Neural progenitor cell (in vitro differentiated cells): ENCODE measurements at places on chromosomes 7 and 10. TPM values are rescaled to one million over a fixed set of nuclear protein-coding genes. Genes with fewer than 3 reads are reported as not detected.

Gene ANKRD7
- not detected in 2 replicates for total RNA-seq

Gene SVOPL
- total RNA-seq = 0.06 and 0.09 TPM in 2 replicates

Gene PTPN20
- total RNA-seq = not detected in 2 replicates

Gene PNLIPRP1
- not detected in 2 replicates for total RNA-seq

Gene ASB15
- not detected in 2 replicates for total RNA-seq

Gene PPP1R3C
- total RNA-seq = 6.4 and 6.6 TPM in 2 replicates

Gene AKR1D1
- total RNA-seq = 0.28 TPM in 1 of 2 replicates, not detected in the other

- H3K4me3 ChIP-seq = no peak overlapping the region
- no peak overlapping the region for H3K27ac ChIP-seq
- H3K27me3 ChIP-seq = no peaks in the 10 kb centered on the region
These were observed 51.1 kb upstream of the GJD4 start for GRCh38 chr10:35554036-35554435.

- H3K4me3 ChIP-seq = no peak overlapping the region
- no peaks in the 10 kb centered on the region for H3K36me3 ChIP-seq
- DNase-seq = no peak
- no peaks in the 10 kb centered on the region for H3K27me3 ChIP-seq
- H3K27ac ChIP-seq = no peak overlapping the region
- H3K4me1 ChIP-seq = no peaks in the 10 kb centered on the region
These were observed 18.3 kb downstream of the TACR2 start for GRCh38 chr10:69398466-69398865.

- DNase-seq = no peak
- no peak overlapping the region for H3K4me3 ChIP-seq
- no peaks in the 10 kb centered on the region for H3K27me3 ChIP-seq
- H3K4me1 ChIP-seq = no peaks in the 10 kb centered on the region
- no peaks in the 10 kb centered on the region for H3K36me3 ChIP-seq
These were observed 19.1 kb upstream of the SLC13A1 start for GRCh38 chr7:123218866-123219265.

- no peak overlapping the region for H3K27ac ChIP-seq
- peaks cover 15% of the 10 kb centered on the region for H3K4me1 ChIP-seq
- H3K27me3 ChIP-seq = no peaks in the 10 kb centered on the region
- no peaks in the 10 kb centered on the region for H3K36me3 ChIP-seq
- no peak for DNase-seq
These were observed 30.6 kb downstream of the LHPP start for GRCh38 chr10:124492266-124492665.

GRCh38 chr7:107641676-107642075, 19.0 kb upstream of the SLC26A4 start:
- no peak overlapping the region for H3K27ac ChIP-seq
- H3K27me3 ChIP-seq = no peaks in the 10 kb centered on the region
- H3K4me3 ChIP-seq = no peak overlapping the region
- no peak for DNase-seq
- no peaks in the 10 kb centered on the region for H3K36me3 ChIP-seq
- no peaks in the 10 kb centered on the region for H3K4me1 ChIP-seq

DNA sequence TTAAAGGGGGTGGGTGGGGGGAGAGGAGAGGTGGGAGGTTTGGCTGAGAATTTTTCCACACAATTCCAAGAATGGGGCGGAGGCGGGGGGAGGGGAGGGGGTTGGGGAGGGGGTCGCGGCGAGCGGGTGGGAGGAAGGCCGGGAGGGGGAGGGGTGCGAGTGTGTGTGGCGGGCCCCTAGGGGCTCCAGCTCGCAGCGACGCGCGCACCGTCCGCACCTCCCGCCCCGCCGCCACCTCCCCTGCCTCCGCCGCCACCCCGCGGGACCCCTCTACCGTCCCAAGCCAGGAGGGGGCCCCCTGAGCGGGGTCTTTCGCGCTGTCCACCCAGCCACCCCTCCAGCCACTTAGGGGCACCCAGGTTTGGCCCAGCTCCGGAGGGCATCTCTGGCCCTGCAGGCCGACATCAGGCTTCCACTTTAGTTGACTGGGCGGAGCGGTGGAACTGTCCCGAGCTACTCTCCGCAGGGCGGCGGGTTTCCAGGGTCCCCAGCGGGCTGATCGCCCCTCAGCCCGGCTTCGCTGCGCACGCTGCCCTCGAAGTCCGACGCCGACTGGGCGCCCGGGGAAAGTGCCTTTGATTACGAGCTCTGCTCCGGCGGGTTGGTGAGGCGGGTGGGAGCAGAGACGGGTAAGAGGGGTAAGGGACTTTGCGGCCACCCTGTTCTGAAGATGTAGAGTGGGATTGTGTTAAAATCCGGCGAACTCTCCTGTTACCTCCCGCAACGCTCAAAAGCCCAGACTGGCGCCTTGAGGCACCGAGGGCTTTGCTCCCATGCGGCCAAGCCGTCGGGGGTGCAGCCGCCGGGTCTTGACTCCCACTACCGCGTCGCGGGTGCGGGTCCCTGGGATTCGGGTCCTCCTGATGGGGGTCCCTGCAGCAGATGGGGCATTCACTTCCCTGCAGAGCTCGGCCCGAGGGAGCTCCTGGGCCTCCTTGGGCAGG, 1.8 kb upstream of the VAX1 start:
- no peak overlapping the region for H3K27ac ChIP-seq
- DNase-seq = peak; percentile 59
- no peaks in the 10 kb centered on the region for H3K36me3 ChIP-seq
- H3K4me1 ChIP-seq = peaks cover 28% of the 10 kb centered on the region
- peak overlapping the region; percentile 34 for H3K4me3 ChIP-seq

GRCh38 chr10:124379609-124380193, 39.0 kb downstream of the OAT start:
- peaks cover 7% of the 10 kb centered on the region for H3K4me1 ChIP-seq
- no peak overlapping the region for H3K27ac ChIP-seq
- no peaks in the 10 kb centered on the region for H3K36me3 ChIP-seq
- no peak for DNase-seq
- no peak overlapping the region for H3K4me3 ChIP-seq

DNA sequence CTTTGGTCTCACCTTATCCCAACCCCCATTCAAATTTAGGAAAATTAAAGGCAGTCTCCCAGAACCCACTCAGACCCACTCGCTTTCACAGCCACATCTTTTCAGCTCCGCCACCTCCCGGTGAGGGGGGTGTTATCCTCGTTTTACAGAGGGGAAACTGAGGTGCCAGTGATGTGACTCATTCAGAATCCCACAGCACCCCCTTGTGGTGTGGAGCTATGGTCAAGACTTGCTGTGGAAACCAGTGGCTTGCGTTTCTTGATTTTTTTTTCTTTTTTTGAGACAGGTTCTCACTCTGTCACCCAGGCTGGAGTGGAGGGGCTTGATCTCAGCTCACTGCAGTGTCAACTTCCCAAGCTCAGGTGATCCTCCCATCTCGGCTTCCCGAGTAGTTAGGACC, 27.6 kb downstream of the SLC35G1 start:
- H3K4me1 ChIP-seq = no peaks in the 10 kb centered on the region
- no peaks in the 10 kb centered on the region for H3K36me3 ChIP-seq
- H3K4me3 ChIP-seq = no peak overlapping the region
- DNase-seq = peak; percentile 30
- H3K27me3 ChIP-seq = no peaks in the 10 kb centered on the region
- H3K27ac ChIP-seq = no peak overlapping the region

DNA sequence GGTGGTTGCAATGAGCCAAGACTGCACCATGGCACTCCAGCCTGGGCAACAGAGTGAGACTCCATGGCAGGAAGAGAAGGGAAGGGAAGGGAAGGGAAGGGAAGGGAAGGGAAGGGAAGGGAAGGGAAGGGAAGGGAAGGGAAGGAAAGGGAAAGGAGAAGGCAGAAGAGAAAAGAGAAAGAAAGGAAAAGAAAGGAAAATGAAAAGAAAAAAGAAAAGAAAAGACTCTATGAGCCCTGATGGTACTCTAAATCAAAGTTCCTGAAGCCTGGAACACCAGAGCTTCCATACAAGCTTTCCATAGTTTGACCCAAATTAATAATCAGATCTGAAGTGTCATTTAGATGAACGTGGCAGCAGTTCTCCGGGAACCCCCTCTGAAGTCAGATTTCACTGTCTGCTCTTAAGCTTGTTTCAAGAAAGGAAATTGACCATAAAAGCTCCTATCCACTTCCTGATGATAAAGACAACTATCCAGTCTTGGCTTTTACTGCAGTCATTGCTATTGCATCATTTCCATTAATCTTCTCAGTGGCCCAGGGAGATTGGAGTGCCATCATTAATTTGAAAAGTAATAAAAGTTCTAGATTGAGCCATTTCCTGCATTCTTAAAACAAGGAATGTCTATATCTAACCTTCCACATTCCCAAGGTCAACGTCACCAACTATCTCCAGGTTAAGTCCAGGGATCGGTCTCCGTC, 44.2 kb upstream of the FRMD4A start:
- H3K36me3 ChIP-seq = no peaks in the 10 kb centered on the region
- no peak overlapping the region for H3K27ac ChIP-seq
- no peak overlapping the region for H3K4me3 ChIP-seq

DNA sequence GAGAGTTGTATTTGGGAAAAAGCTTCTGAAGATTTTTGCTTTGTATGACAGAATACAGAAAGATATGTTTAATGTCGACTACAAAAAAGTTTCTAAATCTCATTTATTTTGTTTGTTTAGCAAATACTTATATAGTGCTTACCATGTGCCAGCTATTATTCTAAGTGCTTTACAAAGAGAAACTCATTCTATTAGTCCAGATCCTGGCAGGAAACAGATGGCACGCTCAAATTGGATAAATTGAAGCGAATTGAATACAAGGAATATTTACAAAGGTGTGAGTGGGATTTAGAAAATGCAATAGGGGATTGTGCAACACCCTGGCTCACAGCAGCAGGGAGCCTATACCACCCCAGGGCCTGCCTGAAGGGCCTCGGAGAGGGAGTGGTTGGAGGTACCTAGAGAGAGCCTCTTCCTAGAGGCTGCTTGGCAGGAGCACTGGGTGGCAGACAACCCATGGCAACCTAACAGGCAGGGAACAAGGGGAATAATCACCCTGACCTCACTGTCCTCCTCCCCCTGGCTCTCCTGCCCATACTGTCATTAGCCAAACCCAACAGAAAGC, 27.6 kb upstream of the FAM204A start:
- H3K36me3 ChIP-seq = peaks cover 6% of the 10 kb centered on the region
- H3K27ac ChIP-seq = no peak overlapping the region
- DNase-seq = no peak
- no peak overlapping the region for H3K4me3 ChIP-seq
- H3K4me1 ChIP-seq = no peaks in the 10 kb centered on the region

GRCh38 chr7:54981913-54982312, 36.9 kb upstream of the EGFR start:
- no peaks in the 10 kb centered on the region for H3K4me1 ChIP-seq
- no peak overlapping the region for H3K4me3 ChIP-seq
- H3K27ac ChIP-seq = no peak overlapping the region
- H3K27me3 ChIP-seq = no peaks in the 10 kb centered on the region
- no peaks in the 10 kb centered on the region for H3K36me3 ChIP-seq

GRCh38 chr10:127908106-127908958, 1.4 kb downstream of the PTPRE start:
- peaks cover 5% of the 10 kb centered on the region for H3K4me1 ChIP-seq
- H3K4me3 ChIP-seq = no peak overlapping the region
- H3K27ac ChIP-seq = no peak overlapping the region
- H3K27me3 ChIP-seq = peaks cover 52% of the 10 kb centered on the region
- DNase-seq = no peak

- no peaks in the 10 kb centered on the region for H3K36me3 ChIP-seq
- no peak for DNase-seq
- H3K4me1 ChIP-seq = no peaks in the 10 kb centered on the region
- no peak overlapping the region for H3K27ac ChIP-seq
- no peak overlapping the region for H3K4me3 ChIP-seq
These were observed 1014.7 kb upstream of the LRRN3 start for GRCh38 chr7:110076194-110076593.

GRCh38 chr10:35237766-35238512, 98.4 kb upstream of the CCNY start:
- H3K36me3 ChIP-seq = no peaks in the 10 kb centered on the region
- H3K4me1 ChIP-seq = peaks cover 6% of the 10 kb centered on the region
- no peaks in the 10 kb centered on the region for H3K27me3 ChIP-seq
- H3K27ac ChIP-seq = no peak overlapping the region

DNA sequence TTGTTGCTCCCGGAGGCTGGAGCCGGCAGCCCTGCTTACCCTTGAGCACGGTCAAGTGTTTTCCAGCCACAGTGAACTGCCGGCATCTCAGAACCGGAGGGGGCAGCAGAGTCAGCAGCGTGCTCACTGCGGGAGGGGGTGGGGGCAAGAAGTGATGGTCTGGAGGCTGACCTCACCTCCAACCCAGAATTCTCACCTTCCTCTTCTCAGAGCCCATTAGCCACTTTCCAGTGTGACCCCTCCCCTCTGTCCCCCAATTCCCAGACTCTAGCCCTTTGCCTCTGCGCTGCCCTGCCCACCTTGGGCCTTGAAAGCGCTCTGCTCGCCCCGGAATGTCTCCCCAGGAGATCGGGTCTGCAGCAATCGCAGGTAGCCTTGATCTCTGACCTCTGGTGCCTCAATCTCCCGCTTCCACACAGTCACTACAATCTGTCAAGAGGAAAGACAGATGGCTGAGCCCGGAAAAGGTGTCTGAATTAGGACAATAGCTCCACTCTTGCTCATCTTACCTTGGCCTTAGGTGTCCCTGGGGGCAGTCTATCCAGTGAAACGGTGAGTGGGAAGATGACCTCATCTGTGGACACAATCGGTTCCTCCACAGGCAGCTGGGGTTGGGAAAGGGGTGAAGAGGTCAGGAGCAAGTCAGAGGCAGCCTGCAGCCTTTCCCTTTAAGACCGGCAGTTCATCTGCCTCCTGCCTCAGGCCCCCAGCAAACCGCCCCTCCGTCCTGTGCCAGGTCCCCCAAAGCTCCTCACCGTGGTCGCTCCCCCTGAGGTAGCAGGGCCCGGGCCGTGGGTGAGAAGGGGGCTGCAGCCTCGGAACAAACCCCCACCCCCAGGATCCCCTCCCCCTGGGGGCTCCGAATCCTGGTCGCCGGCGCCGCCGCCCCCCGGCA, 942 bp downstream of the TRAPPC14 start:
- no peaks in the 10 kb centered on the region for H3K27me3 ChIP-seq
- DNase-seq = peak; percentile 36
- no peaks in the 10 kb centered on the region for H3K36me3 ChIP-seq

DNA sequence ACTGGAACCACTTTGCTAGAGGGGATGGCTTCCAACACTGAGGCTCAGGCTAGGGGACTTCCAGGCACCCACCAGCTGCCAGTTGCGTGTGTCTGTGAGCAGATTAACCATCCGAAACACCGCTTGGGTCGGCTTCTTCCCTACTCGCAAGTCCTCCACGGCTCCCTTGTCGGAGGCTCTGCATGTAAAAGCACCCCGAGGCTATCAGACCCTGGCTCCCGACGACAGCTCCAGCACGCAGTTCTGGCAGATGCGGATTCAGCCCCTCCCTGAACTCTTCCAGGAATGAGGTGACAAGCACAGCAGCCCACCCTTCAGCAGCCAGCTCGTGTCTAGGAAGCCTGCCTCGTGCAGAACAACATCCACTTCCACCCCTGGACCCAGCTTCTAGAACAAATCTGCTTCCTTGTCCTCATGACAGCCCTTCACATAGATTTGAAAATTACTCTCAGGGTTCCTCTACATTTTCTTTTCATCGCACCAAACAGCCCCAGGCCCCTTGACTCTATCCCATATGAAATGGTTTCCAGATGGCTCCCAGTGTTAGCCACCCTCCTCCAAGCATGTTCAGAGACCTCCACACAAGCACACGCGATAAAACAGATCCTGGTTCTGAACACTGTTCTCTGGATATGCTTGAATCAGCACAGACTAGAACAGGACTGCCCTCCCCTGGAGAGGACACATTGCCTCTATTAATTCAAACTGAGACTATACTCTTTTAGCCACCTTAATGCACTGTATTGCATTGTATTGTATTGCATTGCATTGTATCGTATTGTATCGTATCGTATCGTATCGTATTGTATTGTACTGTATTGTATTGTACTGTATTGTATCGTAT, 44.6 kb downstream of the SLIT1 start:
- H3K27me3 ChIP-seq = peaks cover 36% of the 10 kb centered on the region
- no peak overlapping the region for H3K27ac ChIP-seq
- peaks cover 27% of the 10 kb centered on the region for H3K4me1 ChIP-seq
